Kidney epithelial cell (primary cell): ENCODE measurements at places on chromosomes 2 and 18.

GRCh38 chr18:52615943-52616342 lies 275.9 kb downstream of the DCC start:
- DNase-seq, result no peak

GRCh38 chr18:78632111-78632541 lies 347.5 kb upstream of the SALL3 start:
- DNase-seq, result no peak

DNA sequence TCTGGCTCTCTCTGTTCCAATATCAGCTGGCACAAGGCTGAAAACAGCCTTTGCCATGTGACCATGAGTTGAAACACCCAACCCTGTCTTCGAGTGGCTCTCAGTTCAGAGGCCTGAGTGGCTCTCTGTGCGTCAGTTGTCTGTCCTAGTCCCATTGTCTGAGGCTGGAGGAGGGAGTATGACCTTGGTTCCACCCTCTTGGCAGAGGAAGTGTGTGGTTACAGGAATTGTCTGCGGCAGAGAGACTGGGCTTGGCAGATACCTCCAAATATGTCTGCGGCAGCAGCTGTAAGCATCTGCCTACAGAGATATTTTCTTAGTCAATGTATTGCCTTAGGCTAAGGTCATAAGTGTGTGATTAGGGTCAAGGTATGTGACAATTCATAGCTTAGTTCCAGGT lies 32.6 kb downstream of the CNGA3 start:
- DNase-seq, result no peak

GRCh38 chr18:9542924-9543323 lies 67.6 kb downstream of the RALBP1 start:
- no peak for DNase-seq

GRCh38 chr2:126976721-126977328 lies 78.1 kb downstream of the TEX51 start:
- DNase-seq, result no peak
